ENCODE measurements at places on chromosomes 16 and 17.

GRCh38 chr16:19776565-19776964, 58.5 kb downstream of the IQCK start:
- DNase-seq, result no peak

DNA sequence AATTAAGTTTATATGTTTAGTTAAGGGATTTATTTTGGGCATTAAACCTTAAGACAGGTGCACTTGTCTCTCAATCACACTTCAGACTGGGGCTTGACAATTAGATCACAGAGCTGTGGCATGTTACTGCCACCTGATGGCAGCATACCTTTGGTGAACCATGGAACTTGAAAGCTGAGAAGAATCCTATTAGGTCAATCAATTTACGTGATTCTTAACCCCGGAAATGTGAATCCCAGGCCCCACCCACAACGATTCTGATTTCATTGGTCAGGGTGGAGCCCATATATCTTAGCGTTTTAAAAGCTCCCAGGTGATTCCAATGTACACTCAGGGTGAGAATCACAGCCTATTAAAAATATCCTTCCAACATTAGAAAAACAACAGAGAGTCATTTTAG, 91.0 kb downstream of the GSG1L start:
- no peak for DNase-seq

GRCh38 chr16:1548727-1549126, 15.3 kb downstream of the TMEM204 start:
- no peak for DNase-seq

DNA sequence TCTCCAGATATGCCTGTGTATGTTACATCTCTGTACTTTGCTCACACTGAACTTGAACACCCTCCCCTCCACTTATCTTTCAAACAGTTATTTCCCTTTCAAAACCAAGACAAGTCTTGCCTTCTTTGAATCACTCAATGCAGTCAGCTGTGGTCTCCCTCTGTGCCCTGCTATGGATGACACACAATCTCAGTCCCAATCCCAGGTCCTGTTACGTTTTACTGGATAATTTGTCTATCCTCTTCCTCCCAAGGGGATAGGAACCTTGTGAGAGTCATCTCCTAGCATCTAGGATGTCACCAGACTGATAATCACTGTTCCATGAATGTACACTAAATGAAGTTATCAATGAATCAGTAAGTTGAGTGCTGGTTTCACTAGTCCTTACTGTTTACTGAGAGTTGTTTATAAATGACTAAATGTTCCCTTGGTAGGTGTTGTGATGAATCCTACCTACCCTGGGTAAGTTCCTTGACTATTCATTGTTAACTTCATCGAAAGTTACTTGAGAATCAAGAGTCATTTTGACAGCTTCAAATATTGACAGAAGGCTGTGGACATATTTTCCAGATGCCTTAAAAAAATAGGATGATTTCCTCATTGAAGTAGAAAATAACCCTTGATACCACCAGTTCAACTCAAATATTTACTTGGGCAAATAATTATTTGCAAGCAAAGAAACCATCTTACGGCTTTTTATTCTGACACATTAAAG, 244.9 kb downstream of the PRKCA start:
- DNase-seq, result no peak

- no peak for DNase-seq
These were observed 2.9 kb upstream of the CCDC102A start for GRCh38 chr16:57539072-57539796.

DNA sequence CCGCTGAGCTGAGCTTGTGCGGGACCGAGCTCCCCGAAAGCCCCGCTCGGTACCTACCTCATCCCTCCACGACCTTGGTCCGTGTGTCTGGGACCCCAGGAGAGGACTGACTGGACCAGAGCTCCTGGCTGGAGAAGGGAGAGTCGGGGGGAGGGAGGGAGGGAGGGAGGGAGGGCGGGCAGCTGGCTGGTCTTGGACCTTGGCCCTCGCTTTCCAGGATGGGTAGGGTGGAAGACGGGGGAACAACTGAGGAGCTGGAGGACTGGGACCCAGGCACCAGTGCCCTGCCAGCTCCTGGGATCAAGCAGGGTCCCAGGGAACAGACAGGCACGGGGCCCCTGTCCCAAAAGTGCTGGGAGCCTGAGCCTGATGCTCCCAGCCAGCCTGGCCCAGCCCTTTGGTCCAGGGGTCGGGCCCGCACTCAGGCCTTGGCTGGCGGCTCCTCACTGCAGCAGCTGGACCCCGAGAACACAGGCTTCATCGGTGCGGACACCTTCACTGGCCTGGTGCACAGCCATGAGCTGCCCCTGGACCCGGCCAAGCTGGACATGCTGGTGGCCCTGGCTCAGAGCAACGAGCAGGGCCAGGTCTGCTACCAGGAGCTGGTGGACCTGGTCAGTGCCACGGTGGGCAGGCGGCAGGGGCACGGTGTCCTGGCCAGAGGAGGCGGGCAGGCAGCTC, 553 bp downstream of the RHBDL1 start:
- DNase-seq, result no peak

- DNase-seq, result no peak
These were observed 126.4 kb downstream of the SALL1 start for GRCh38 chr16:51024703-51025102.

DNA sequence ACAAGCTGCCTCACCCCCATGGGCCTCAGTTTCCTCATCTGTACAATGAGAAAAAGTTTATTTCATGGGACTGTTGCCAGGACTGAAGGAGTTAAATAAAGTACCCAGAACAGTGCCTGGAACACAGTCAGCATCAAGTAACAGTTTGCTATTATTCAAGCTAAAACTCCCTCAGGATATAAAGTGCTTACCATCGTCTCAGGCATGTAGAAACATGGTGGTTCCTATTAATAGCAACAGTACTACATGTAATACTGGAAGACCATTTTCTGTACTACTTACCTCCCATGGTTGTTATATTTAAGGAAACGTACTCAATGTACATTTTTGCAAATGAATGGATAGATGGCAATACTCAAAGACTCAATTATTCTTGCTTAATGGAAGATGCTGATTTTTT, 93.4 kb downstream of the NCOR1 start:
- no peak for DNase-seq

DNA sequence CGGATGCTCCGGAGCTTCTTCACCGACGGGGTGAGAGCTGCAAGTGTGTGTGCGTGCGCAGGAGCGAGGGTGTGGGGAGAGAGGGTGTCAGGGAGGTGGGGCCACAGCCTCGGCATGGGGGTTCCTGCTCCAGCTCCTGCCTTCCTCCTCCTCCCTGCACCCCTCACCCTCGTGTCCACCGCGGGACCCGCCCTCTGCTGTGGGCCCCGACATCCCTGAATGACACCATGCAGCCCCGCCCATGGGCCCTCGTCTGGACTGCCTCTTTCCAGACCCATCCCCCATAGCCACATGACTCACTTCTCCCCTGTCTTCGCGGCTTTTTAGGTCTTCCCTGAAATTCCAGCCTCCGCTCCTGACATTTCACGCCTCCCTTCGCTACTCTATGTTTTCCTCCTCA, 41.6 kb downstream of the ARHGAP23 start:
- no peak for DNase-seq

DNA sequence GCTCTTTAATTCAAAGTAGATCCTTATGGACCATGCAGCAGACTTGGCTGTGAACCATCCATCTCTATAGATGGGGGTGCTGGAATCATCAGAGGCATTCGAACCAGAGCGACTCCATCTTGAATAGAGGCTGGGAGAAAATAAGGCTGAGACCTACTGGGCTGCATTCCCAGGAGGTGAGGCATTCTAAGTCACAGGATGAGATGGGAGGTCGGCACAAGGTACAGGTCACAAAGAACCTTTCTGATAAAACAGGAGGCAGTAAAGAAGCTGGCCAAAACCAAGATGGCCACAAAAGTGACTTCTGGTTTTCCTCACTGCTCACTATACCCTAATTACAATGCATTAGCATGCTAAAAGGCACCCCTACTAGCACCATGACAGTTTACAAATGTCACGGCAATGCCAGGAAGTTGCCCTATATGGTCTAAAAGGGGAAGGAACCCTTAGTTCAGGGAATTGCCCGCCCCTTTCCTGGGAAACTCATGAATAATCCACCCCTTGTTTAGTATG, 89.2 kb upstream of the BRD7 start:
- DNase-seq, result no peak

- no peak for DNase-seq
These were observed 61.2 kb downstream of the SPACA3 start for GRCh38 chr17:33052856-33053255.

GRCh38 chr16:53775821-53776431, 72.0 kb downstream of the FTO start:
- peak; percentile 49 for DNase-seq

- no peak for DNase-seq
These were observed 19.0 kb downstream of the SLC7A5 start for GRCh38 chr16:87850009-87851006.

DNA sequence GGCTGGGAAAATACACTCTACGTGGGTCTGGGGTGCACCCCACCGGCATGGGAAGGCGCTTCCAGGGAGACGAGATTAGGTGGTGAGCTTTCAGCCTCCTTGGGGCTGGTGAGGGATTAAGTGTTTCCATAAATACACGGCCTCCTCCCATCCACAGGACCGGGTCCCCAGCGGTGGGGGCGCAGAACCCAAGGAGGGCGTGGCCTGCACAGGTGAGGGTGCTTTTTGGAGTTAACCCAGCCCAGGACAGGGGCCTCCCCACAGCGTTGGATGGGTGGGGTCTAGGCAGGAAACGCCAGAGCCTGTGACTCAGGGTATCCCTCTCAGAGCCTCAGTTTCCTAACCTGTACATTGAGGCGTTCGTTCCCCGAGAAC, 1.1 kb downstream of the C16orf74 start:
- DNase-seq, result no peak

GRCh38 chr16:5059386-5060072, 6.2 kb downstream of the C16orf89 start:
- DNase-seq, result no peak

GRCh38 chr17:5813357-5813756, 229.0 kb upstream of the NLRP1 start:
- DNase-seq, result no peak

GRCh38 chr16:74463888-74464287, 42.6 kb upstream of the CLEC18B start:
- no peak for DNase-seq

DNA sequence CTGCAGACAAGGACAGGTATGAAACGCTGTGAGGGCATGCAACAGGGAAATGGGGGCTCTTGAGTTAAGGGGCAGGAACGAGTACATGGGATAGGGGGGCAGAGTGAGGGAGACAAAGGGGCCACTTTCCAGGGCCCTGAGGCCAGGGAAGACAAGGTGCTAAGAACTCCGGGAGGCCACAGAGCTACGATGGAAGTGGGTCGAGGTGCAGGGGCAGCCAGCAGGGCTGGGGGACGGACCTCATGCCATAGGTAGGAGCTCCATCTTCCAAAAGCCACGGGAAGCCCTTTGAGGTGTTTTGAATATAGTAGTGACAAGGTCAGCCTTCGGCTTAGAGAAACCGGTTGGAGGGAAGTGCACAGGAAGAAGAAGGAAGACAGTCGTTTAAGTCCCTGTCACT, 35.6 kb downstream of the RBFOX3 start:
- no peak for DNase-seq

DNA sequence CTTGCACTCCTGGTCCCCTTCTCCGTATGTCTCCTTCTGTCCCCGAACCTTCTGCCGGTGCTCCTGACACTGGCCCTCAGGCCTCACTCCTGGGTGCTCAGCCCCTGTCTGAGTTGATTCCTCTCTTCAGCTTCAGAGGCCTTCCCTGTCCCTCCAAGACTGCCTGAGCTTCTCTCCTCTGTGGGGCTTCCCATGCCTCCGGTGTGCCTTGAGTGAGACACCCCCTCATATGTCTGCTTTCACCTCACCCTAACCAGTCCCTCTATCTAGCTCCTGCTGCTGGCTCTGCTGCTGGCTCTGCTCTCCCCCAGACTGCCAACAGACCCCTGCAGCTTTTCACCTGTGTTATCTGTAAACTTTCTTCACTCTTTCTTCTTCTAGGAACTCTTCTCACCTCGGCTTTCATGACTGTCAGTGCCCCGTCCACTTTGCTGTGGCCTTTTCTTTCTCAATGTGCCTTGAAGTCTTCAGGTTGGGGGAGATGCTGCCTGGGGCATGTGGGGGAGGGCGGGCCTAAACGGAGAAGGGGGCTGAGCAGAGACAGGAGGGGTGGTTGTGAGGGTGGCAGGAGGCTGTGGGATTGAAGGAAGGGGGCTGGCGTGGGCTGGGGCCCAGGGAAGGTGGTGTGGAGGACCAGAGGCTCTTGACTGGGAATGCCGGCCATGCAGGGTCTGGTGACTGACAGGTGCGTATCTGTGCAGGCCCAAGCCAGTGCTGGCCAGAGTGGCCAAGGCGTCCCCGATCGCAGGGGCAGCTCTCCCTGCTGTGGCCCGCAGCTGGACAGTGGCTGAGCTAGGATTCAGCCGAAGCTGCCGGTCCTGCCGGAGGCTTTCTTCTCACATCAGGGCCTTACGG, 81.3 kb downstream of the METRNL start:
- DNase-seq, result no peak

DNA sequence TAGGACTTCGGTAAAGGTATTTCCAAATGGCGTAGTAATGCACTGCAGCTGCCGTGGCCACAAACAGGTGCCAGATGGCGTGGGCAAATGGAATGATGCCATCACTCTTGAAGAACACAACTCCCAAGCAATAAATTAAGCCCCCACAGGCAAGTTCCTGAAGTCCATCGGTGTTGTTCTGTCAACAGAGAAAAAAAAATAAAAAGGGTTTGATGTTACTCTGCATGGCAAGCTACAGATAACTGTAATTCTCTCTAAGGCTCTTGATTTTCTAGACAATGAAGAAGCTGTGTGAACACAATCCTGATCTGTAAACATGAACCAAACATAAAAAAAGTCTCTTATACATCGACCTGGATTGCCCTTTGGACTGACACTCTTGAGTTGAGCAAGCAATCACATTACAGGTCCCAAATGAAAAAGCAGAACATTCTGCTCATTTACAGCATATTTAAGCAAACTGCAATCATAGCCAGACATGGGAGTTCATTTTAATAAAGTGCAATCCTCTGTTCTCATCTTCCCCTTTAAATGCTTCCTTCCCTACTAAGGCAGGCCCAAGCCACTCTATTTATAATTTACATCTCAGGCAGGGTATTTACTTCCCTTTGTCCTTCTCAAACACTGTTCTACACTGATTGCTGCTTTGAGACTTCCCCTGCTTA, 27.1 kb downstream of the MMD start:
- DNase-seq, result no peak

DNA sequence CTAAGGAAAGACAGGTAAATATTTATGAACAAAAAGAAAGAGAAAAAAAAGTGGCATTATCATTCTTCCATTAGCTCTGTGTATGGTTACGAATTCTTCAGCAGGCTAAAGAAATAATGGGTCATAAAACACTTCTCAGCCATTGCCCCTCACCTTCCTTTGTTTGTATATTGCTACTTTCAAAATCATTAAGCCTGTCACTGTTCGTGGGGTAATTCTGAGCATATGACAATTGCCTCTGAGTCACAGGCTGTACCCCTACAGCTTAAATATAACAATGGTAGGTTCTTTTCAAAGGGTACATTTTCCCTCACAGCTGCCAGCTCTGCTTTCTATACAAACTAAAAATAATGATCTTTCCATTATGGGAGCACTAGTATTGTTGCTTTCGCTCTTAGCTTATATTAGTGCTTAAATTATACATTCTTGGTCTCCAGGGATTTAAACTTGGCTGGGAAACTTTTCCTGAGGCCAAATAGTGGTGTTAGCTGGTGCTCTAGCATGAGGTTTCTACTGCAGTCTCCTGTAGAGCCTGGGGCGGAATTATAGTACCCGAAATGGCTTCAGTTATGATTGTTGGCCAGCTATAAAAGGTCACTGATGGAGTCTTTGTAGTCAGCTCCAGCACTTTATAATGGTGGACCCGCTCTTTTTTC, 74.7 kb upstream of the CDH11 start:
- no peak for DNase-seq

All from amniotic stem cell (primary cell).